Stimulated activated CD4-positive, alpha-beta T cell treated with anti-CD3 and anti-CD28 coated beads, Interleukin-2, amount 100 ng/mL, for 48 hours (primary cell): ENCODE measurements at places on chromosomes 6 and 20.

DNA sequence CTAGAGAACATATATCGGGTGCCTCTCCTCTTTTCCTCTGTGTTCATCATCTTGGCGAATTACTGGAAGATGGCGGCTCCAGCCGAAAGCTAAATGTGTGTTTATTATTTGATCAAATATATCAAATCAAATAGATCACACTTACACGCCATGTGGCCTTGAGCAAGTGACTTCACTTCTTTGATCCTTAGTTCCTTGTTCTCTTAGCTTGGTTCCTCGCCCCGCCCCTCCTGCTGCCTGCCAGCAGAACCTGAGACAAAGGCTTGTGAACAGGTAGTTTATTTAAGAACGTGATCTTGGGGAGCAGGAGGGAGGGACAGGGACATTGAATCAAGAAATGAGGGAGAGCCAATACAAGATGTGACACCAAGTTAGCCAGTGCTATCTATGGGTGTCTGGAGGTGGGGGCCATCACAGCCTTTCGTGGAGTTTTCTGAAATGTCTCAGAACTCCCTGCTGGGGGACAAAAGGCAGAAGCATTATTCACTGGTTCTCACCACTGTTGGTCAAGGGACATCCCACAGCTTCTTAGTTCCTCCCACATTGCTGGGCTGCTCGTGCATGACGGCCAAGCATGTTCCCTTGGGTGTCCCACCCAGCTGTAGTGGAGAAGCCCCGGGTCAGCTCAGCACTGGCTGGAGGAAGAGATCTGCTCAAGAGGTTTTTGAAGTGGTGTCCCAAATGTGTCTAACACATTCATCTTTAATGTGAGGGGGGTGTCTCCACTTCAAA is 44.9 kb upstream of the RNF24 start:
- DNase-seq = no peak

GRCh38 chr6:116411284-116411623 is 40.5 kb downstream of the DSE start:
- DNase-seq = no peak

DNA sequence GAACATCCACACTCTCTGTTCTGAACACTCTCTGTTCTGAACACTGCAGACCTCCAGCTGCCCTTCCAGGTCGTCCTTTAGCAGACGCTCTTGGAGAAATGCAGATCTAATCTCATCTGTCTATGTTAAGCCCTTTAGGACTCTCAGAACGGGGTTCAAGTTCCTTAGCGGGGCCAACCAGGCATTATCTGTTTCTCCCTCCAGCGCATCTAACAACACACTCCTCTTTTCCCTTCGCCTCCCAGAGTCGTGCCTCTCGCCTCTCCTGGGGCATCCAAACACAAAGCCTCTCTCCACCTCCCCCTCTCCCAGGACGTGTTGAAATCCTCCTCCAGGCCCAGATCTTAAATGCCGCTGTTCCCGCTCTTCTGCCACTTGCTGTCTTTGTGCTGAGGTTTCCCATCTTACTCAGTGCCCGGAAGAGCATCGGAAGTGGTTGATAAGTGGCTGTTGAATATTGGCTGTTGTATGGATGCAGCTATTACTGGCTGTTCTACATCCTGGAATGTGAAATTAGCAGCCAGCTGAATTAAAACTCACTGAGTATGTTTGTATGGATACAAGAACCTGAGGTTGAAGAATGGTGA is 108.4 kb upstream of the GGTLC1 start:
- DNase-seq = no peak

- DNase-seq = no peak
These were observed 15.4 kb downstream of the PTK7 start for GRCh38 chr6:43091436-43091991.

- no peak for DNase-seq
These were observed 610.5 kb downstream of the HTR1B start for GRCh38 chr6:76852776-76853175.

DNA sequence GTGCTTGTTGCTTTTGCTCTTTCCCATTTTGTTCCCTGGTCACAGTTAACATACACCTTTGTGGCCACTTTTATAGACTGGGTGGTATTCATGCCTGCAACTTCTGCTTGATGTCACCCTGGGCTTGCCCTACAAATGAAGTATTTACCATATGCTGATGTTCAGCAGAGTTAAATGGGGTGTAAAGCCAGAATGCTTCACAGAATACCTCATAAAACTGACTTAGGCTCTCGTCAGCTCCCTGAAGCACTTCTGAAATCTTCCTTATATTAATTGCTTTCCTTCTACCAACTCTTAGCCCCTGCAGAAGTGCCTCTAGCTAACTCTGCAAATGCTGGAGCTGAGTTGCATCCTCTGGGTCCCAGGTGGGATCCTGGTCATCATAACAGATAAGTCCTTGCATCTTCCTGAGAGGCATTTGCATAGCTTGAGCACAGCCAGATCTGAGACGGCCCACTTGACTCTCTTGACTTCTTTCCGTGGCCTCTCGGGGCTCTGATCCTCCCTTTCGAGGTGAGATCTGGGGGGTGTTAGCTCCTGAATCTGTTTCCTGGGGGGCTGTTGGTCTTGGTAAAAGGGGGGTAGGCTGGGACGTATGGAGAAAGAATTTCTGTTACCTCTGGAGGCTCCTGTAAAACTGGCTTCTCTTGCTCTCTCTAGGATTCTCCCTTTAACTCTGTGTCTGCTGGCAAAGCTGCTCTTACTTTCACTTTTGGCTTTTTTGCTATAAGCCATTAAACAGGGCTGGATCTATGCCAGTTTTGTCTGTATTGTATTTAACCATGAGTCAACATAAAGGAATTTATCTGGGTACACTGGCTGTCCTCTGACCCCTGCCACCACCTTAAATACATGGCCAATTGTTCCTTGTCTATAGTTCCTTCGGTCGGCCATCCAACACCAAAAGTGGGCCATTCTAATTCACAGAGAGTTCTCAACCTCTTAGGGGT is 223.0 kb upstream of the SYNCRIP start:
- DNase-seq = no peak

- peak; percentile 2 for DNase-seq
These were observed 1.2 kb downstream of the TPD52L1 start for GRCh38 chr6:125154761-125155135.

GRCh38 chr6:96812077-96812703 is 25.1 kb downstream of the GPR63 start:
- no peak for DNase-seq

DNA sequence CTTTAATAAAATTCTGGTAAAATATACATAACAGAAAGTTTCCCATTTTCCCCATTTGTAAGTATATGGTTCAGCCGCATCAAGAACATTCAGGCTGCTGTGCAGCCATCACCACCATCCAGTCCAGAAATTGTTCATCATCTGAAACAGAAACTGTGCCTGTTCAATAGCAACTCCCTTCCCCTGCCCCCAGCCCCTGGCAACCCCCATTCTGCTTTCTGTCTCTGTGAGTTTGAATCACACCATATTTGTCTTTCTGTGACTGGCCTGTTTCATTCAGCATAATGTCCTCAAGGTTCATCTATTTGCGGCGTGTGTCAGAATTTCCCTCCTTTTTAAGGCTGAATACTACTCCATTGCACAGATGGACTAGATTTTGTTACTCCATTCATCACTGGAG is 19.1 kb downstream of the VSTM2L start:
- DNase-seq = peak; percentile 18

GRCh38 chr6:121723623-121724022 is 288.2 kb downstream of the GJA1 start:
- no peak for DNase-seq

DNA sequence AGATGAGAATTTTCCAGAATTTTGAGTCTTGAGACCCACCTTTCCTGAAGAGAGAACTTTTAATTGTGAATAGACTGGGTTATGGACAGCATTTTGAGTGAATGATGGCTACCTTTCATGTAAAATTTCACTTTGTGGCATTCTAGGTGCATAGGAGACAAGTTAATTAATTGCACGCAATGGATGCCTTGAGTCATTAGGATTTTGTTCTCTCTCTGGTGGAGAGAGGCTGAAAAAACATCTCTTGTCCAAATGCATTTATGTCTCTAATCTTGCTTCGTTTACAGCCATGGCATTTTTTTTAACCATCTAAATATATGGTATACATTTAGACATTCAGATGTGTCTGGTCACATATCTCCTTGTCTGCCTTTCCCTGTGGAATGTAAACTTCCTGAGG is 3.1 kb downstream of the RHAG start:
- no peak for DNase-seq

DNA sequence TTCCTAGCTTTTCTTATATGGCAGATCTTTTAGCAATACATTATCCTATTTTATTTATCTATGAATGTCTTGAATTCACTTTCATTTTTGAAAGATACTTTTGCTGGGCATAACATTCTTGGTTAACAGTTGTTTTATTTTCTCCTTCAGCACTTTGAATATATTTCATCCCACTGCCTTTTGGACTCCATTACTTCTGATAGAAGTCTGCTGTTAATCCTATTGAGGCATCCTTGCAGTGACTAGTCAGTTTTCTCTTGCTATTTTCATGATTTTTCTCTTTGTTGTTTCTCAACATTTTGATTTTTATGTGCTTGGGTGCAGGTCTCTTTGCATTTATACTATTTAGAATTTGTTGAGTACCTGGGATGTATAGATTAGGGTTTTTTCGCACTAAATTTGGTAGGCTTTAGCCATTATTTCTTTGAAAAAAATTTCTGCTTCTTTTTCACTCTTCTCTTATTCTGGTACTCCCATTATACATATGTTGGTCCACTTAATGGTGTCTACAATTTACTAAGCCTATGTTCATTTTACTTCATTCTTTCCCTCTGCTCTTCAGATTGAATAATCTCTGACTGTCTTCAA is 53.2 kb downstream of the PHACTR3 start:
- no peak for DNase-seq

DNA sequence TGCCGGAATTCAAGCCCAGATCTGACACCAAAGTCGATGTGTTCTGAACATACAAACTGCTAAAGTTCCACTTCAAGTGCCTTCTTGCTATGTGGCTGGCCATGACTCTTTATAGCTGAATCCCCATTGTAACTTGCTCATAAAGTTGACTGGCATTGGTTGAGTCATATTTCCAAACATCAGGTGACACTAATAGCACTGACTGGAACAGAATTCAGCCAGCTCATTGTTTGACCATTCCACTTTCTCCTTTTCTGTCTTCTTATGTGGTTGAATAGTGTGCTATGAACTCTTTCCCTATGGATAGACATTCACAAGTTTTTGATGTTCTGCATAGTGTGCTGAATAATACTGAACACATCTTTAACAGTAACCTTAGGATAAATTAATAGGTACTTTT is 266.2 kb upstream of the ZFP64 start:
- no peak for DNase-seq

GRCh38 chr6:37155394-37156312 is 14.3 kb upstream of the PIM1 start:
- peak; percentile 38 for DNase-seq

- DNase-seq = no peak
These were observed 7.3 kb upstream of the RAET1L start for GRCh38 chr6:150032598-150032997.

DNA sequence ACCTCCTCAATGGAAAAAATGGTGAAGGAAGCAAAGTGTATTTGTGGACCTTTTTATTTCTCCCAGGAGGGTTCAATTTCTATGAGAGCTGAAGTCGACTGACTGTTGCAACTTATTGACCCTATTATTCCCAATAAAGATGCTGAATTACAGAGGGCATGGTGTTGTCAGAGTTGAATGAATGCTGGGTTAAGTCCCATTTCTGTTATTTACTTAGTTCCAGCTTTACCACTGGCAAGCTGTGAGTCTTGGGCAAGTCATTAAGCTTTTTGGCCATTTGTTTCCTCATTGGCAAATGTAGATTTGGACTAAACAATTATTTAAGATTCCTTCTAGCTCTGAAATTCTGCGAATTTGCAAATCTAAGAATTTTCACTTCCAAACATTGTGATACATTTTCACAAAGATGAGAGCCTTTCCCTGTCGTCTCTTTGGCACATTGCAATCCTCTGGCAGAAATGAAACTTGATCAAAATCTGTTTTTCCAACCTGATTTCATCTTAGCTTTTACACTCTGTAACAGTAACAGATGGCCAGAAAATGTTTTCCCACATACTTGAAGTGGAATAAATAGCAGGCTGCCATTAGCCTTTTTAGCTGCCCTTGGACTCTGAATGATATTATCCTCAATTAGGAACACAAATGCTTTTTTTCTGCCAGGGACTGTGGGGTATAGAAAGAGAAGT is 21.3 kb downstream of the BLTP3A start:
- no peak for DNase-seq

GRCh38 chr6:10403385-10404106 is 11.3 kb downstream of the TFAP2A start:
- DNase-seq = no peak

- DNase-seq = peak; percentile 55
These were observed 6.5 kb downstream of the PEDS1 start for GRCh38 chr20:50146732-50147662.

GRCh38 chr6:30044630-30045029 is 16.4 kb upstream of the POLR1H start:
- DNase-seq = no peak

GRCh38 chr6:52491203-52492069 is 71.3 kb downstream of the EFHC1 start:
- DNase-seq = no peak

GRCh38 chr20:1702328-1702727 is 44.7 kb upstream of the SIRPG start:
- DNase-seq = no peak

DNA sequence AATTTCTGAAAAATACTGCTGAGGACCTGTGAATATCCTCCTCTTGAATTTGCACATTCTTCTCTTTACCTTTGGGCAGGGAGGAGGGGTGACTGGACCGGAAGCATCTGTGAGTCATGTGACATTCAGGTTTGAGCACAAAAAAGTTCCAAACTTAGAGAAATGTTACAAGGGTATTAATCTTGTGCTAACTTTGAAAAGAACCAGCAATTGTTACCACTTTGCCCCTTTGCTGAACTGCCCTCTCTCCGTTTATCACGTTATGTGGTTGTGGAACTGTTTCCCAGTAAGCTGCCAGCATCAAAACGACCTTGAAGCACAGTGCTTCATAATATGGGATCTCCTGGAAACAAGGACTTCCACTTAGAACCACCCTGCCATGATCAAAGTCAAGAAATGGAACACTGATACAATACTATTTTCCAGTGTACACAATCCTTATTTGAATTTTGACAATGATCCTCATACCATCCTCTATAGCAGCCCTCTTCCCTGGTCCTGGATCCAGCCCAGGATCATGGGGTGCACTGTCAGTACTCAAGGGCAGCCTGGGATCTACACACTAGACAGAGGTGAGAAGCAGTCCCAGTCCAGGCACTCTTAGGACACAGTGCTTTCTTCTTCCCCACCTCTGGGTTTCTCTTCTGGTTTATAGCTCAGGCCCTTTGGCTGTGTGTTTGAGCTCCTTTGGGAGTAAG is 2.3 kb upstream of the TUBB1 start:
- no peak for DNase-seq
